ENCODE measurements at places on chromosomes 13 and 19.

GRCh38 chr19:31781542-31781941 is 432.3 kb upstream of the TSHZ3 start:
- no peak for DNase-seq

GRCh38 chr13:112362021-112362420 is 14.1 kb upstream of the SPACA7 start:
- DNase-seq, result no peak

- DNase-seq, result no peak
Observed at GRCh38 chr13:99909097-99909835, 62.3 kb downstream of the ZIC5 start.

GRCh38 chr19:40444000-40444824 is at the start of gene SERTAD3:
Gene SERTAD3 (minus strand): TSS chr19:40444335. CDS start chr19:40442080, 2,255 bp downstream.
- peak; percentile 97 for DNase-seq

GRCh38 chr13:75855216-75855615 is 219.1 kb downstream of the LMO7 start:
- no peak for DNase-seq

- DNase-seq, result no peak
Observed at GRCh38 chr19:15779756-15780476, 7.5 kb upstream of the OR10H5 start.

- peak; percentile 81 for DNase-seq
Observed at GRCh38 chr19:17333611-17334413, 843 bp downstream of the ANO8 start.

DNA sequence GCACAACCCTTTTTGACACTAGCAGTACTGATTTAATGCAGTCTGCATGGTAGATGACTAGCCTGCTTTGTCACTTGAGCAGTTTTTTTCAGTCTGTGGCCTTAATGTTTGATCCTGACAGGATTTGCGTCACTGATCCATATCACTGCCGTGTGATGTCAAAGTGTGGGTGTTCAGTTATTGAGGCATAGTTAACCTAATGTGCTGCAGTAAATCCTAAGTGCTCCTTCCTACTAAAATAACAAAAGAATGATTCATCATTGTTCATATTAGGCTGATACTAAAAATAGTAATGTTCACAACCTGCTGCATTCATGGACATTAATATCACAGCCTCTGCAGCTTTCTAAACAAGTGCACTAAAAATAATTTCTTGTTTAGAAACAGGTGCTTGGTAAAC is 121.9 kb upstream of the MLNR start:
- no peak for DNase-seq

- DNase-seq, result no peak
Observed at GRCh38 chr19:6209680-6210079, 70.1 kb downstream of the MLLT1 start.

DNA sequence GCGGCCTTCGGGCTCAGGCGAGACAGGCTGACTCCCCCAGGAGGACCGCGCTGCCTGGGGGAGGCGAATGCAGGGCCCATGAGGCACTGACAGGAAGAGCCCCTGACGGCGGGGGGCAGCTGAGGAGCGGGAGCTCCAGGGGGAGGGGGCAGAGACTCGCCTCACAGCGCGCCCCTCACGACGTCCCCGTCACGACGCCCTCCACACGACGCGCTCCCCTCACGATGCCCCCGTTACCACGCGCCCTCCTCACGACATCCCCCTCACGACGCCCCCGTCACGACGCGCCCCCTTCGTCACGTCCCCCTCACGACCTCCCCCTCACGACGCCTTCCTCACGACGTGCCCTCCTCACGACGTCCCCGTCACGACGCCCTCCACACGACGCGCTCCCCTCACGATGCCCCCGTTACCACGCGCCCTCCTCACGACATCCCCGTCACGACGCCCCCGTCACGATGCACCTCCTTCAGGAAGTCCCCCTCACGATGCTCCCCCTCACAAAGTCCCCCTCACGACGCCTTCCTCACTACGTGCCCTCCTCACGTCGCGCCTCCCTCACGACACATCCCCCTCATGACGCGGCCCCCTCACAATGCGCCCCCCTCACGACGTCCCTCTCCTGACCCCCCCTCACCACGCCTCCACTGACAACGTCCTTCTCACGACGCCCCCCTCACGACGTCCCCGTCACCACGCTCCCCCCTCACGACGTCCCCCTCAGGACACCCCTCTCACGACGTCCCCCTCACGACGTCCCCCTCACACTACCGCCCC is 99.6 kb downstream of the ING1 start:
- no peak for DNase-seq

GRCh38 chr19:38452430-38453366 is 19.2 kb downstream of the RYR1 start:
- DNase-seq, result no peak

DNA sequence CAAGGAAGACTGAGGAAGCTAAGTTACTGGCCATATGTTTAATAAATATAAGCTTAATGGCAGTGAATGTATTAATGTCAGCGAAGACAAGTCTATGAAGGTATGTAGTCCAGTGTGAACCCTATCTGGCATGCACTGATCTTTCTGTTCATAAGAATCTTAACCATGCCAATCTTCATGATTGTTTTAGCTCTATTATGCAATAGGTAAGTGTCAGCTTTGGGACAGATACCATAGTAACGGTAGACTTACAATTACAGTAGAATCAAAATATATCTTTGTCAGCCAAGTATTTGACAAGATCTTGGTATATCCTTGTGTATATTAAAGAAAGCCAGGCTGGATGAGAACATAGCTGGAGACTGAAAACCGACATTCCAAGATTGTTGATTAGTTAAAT is 428.5 kb downstream of the SPRY2 start:
- no peak for DNase-seq

GRCh38 chr19:14346279-14346678 is 35.0 kb upstream of the ADGRE5 start:
- no peak for DNase-seq

- no peak for DNase-seq
Observed at GRCh38 chr13:37168926-37169325, 63.5 kb upstream of the CSNK1A1L start.

DNA sequence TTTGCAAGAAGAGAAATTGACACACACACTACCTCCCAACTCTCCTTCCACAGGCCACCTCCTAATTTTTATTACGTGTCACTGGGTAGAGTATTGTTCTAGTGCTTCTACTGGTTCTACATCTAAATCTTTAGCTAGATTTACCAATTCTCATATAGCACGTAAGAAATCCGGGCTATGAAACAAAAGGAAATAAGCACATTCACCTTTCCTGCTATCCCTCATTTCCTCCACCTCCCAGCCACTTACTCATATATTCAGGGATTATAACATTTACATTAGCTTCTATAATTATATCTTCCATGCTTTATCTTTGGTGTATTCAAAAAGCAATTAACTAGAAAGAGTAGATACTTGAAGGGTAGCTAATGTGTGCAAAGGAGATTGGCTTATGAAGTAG is 39.7 kb downstream of the USP12 start:
- no peak for DNase-seq

- DNase-seq, result peak; percentile 26
Observed at GRCh38 chr19:15550929-15551292, 42.6 kb downstream of the CYP4F22 start.

- DNase-seq, result no peak
Observed at GRCh38 chr19:10763411-10763810, 45.5 kb downstream of the DNM2 start.

- no peak for DNase-seq
Observed at GRCh38 chr13:44336934-44337333, 36.7 kb upstream of the SERP2 start.

DNA sequence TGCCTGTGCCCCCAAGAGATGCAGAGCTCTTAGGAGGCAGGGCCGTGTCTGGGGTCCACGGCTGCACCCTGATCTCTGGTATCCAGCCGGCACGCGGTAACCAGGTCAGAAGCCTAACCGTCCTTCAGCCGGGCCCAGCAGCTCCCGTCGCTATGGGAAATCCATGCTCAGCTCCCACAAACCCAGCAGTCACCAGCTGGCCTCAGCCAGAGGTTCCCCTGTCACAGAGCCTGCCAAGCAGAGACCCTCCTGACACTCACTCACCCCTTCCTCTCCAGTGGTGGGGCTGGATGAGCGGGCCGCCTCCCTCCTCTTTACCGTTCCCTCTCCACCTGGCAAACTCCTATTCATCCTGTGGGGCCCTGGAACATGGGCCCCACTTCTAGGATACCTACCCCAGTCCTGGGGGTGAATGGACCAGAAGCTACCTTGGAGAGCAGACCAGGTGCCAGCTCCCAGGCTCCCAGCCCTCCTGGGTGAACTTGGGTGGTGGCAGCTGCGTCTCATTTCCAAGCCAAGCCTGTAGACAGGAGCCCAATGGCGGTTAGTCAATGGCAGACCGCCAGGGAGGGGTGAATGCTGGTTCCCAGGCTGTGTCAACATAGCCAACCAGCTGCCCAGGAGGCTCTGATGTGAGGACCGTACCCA is 21.4 kb upstream of the TCF3 start:
- no peak for DNase-seq

GRCh38 chr13:76414320-76414719 is 471.9 kb downstream of the KCTD12 start:
- no peak for DNase-seq

DNA sequence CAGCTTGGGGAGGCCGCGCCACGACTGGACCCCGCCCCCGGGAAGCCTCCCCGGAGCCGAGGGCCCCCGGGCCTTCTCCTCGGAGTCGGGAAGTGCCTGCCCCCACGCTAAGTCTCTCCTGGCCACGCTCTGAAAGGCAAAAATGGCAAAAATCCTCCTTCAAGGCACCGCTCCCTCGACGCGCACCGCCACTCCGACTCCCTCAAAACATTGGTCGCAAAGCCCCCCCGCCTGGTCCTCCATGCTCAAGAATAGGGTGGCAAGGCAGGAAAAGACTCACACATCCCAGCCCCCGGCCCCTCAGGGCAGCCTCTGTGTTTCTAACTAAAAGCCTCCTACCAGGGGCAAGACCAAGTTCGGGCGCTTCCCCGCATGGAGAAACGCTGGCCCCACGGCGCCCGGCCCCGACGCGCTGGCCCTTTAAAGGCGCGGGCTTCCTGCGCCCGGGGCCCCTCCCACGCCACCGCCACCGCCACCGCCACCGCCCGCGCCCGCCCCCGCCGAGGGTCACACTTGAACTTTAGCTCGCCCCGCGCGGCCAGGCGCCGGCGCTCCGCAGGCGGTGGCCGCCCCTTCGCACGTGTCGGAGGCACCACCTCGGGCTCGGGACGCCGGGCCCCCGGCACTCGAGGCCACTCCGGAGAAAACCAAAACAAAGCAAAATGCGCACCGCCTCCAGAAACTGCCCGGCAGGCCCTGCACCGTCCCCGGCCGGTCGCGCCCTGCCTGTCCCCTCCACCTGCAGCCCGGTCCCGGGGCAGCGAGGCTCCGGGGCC is 1.9 kb downstream of the FOXO1 start:
- peak; percentile 69 for DNase-seq

- DNase-seq, result no peak
Observed at GRCh38 chr19:40799558-40800338, 757 bp downstream of the EGLN2 start.

DNA sequence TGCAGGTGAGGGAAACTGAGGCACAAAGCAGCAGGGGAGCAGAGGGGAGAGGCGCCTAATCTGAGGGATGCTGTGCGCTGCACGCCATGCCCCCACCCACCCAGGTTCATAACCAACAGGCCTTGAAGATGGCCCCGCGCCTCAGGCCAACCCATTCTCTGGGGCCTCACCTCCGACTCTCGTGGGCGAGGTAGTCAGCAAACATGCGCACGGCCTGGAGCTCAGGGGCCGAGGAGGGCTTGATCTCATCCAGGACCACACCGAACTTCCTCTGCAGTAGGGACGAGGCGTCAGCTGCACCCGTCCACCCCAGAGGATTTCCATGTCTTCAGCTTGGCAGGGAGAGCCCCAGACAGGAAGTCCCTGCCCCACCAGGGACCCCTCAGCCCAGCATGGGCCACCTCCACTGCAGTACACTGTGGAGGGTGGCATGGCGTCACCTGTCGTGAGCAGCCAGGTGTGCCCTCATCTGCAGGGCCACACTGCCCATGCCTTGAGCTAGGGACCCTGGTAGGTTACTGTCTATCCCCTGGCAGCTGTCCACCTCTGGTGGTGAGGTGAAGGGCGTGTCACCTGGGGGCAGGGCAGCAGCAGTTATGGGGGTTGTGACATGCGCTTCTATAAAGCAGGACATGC is 8.3 kb downstream of the COPE start:
- no peak for DNase-seq

- DNase-seq, result no peak
Observed at GRCh38 chr13:49657241-49657641, 28.9 kb downstream of the ARL11 start.

- DNase-seq, result peak; percentile 82
Observed at GRCh38 chr19:41531438-41532311, 44.3 kb upstream of the CEACAM21 start.

GRCh38 chr13:28268800-28269223 is 130.5 kb downstream of the PAN3 start:
- no peak for DNase-seq

- DNase-seq, result no peak
Observed at GRCh38 chr13:28306325-28306724, 168.0 kb downstream of the PAN3 start.

GRCh38 chr19:33143897-33144405 is 12.0 kb downstream of the WDR88 start:
- DNase-seq, result peak; percentile 64

DNA sequence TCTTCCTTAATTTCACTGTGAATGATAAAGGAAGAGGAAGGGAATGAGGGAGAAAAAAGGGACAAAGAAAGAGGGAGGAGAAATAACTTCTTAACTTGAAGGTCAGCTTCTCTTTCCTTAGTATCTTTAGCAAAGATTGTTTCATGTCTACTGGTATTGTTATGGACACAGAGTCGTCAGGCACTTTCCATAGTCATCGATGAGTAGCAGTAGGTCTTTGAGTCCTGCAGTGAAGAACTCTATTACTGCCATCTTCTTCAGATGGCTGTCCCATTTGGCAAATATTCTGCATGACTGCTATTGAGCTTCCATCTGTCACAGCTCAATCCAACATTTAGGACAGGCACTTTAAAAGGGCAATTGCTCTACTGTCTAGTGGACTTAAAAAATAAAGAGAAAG is 2463.1 kb downstream of the PCDH9 start:
- no peak for DNase-seq

DNA sequence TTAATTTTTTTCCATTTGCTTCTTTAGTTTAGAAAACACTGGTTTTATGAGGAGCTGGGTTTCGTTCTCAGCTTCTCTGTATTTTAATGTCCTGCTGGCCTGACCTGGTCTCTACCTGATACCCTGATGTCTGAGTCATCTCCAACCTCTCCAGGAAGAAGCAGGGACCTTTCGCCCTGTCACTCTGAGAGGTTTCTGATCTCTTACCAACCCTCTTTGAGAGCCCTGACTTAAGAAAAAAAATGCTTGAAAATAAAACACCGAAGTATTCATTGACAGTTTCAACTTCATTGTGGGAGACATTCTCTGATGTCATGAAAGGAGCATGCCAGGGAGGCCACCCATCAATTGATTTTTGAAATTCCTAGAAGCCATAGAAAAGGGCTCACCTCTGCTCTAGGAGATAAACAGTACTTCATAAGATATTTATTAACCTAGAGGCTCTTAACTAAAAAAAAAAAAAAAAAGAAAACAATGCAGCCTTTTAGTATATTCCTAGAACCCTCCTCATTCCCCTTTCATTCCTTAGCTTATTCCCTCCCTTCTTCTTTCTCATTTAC is 234.8 kb downstream of the ENOX1 start:
- no peak for DNase-seq

Data from activated naive CD4-positive, alpha-beta T cell treated with Interleukin-2 at 50 U/mL for 16 hours (primary cell).